ENCODE measurements at places on chromosomes 7 and 10. TPM values are rescaled to one million over a fixed set of nuclear protein-coding genes. Genes with fewer than 3 reads are reported as not detected.
A peak's percentile ranks its signal among the peaks of the same experiment; 100 is the strongest.

The PRF1 gene
- not detected for polyA plus RNA-seq

DNA sequence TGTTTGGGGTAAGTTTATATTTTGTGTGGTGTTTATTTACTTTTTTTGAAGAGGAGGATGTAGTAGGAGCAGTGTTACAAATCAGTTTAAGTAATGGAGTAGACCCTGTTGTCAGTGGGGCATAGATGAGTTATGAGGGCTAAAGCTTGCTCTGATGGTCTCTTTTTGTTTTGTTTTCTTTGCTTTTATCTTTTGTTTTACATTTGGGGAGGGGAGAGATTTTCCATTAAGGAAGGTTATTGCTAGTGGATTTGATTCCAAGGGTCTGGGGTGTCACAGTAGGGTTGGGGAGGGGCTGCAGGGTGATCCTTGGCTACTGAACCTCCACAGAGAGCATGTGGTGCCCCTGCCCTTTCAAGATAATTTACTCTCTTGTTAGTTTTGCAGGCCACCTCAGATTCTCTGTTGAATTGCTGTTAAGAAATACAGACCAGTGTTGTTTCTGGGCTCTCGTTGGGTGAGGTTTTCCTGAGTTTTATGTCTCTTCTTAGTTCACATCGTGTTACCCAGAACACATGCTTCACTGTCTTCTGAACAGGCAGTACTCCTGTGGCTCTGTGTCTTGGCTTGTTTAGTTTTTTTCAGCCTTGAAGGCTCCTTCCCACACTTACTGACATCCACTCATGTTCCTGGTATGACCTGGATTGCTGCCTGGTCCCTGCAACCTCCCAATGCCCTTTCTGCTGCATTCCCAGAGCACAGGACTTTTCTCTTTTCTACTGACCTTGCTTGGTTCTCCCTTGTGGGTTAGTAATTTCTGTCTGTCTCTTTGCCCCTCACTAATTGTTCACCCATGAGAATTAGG lies 4.2 kb downstream of the KIFBP start:
- DNase-seq = peak; percentile 84

The NAT16 gene
- 0.02 TPM for polyA plus RNA-seq

- no peak for DNase-seq
Measured at GRCh38 chr7:50347693-50348092, 43.2 kb downstream of the IKZF1 start.

The PLPP4 gene
- 0.10 TPM for polyA plus RNA-seq

DNA sequence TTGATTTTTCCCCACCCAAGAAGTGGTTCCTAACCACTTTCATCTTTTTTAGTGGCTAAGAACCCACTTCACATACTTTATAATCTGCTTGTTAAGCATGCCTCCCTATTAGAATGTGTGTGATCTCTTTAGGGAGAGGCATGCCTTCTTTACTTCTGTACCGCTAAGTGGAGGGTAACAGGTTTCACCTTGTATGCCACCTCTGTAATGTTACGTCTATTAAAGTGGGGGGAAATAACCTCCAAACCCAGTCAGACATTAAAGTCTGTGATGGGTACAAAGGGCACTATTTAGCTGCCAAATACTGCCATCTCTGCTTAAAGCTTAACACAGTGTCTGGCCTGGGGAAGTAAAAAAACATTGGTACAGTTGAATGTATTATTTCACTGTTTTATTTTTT lies 51.9 kb downstream of the EPC1 start:
- DNase-seq = no peak

The DGKB gene
- polyA plus RNA-seq = 0.04 TPM

The CLDN4 gene
- polyA plus RNA-seq = 0.16 TPM

DNA sequence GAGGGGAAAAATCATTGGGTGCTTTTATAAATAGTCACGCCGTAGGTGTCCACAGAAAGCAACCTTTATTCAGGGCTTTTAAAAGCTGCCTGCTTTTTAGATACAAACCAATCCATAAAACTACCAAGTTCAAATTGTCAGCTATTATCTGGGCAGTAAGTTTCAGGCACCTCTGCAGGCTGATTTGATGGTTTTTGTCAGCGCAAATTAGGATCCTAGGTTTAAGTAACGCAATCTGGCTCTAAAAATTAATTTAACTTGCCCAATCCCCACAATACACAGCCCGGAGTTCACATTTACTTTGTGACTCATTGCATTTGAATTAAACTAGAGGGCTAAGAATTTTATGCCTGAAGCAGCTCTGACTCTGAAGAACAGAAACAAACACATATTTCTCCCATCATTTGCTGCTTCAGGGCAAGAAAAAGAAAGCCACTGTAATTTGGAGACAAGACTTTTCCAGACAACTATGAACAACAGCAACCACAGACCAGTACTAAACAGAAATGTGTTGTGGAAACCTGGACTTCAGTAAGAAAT lies 43.3 kb downstream of the NRP1 start:
- peak; percentile 43 for DNase-seq

DNA sequence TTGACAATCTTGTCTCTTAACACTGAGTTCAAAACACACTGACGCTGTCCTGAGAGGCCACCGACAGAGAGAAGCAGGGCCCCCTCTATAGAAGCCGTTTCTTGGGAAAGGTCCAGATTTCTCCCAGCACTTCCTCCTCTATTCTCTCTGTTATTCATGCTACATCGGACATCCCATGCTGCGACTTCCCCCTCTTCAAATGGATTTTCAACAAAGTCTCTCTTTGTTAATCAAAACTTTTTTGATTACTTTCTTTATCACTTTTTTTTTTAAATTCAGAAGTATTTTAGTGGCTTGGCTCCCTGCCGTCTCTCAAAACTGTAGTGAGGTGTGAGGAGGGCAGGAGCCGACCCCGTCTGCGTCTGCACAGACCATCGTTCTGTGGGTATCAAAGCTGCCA lies 298.9 kb upstream of the PITRM1 start:
- no peak for DNase-seq

GRCh38 chr7:144819566-144819965 lies 16.3 kb downstream of the TPK1 start:
- no peak for DNase-seq

DNA sequence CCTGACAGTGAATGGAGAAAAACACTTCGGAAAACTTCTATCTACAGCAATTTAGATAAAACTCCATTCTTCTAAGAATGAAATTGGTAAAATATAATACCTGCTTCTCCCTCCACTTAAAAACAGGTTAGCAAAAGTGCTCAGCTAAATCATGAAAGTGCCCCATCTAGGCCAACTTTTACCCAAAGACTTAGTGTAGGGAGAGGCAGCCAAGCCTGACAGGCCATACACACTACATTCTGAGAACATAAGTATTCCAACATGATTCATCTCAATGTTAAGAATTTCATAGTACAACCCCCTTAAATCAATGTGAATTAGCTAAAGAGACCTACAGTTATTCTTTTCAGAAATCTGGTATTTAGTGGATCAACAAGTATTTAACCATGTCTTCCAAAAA lies 7.2 kb downstream of the FAM3C start:
- DNase-seq = no peak

The MTERF1 gene
- polyA plus RNA-seq = 11.1 TPM

GRCh38 chr10:72309290-72310240 lies 35.8 kb downstream of the DDIT4 start:
- no peak for DNase-seq
